Lung microvascular endothelial cell (primary cell): ENCODE measurements at places on chromosomes 5 and 9. TPM values are rescaled to one million over a fixed set of nuclear protein-coding genes. Genes with fewer than 3 reads are reported as not detected.

DNA sequence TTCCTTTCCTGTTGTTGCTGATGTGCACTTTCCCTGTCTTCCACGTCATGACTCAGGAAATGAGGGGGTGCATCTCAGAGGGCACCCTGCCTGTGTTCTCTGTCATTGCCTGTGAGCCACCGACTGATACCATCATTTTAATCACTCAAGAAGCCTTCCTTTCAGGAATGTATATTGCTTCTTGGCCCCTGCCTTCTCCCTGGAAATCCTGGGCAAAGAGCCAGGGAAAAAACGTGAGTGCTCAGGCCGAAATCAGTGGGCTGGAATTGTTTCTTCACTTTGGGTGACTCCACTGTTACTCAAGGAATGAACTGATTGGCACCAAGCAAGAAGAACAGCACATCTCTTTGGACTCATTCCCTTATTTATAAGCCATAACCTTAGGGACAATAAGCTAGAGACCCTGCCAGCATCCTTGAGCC, 126.1 kb downstream of the SNX18 start:
- no peak for DNase-seq

DNA sequence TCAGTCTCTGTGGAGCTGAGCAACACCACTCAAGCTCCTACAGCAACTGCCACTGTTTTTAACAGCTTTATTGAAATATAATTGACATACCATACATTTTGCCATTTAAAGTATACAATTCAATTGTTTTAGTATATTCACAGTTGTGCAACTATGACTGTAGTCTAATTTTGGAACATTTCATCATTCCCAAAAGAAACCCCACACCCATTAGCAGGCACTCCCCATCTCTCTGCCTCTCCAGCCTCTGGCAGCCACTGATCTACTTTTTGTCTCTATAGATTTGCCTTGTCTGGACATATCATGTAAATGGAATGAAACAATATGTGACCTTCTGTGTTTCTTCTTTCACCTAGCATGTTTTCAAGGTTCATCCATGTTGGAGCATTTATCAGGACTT, 43.5 kb downstream of the RUSC2 start:
- DNase-seq = no peak

DNA sequence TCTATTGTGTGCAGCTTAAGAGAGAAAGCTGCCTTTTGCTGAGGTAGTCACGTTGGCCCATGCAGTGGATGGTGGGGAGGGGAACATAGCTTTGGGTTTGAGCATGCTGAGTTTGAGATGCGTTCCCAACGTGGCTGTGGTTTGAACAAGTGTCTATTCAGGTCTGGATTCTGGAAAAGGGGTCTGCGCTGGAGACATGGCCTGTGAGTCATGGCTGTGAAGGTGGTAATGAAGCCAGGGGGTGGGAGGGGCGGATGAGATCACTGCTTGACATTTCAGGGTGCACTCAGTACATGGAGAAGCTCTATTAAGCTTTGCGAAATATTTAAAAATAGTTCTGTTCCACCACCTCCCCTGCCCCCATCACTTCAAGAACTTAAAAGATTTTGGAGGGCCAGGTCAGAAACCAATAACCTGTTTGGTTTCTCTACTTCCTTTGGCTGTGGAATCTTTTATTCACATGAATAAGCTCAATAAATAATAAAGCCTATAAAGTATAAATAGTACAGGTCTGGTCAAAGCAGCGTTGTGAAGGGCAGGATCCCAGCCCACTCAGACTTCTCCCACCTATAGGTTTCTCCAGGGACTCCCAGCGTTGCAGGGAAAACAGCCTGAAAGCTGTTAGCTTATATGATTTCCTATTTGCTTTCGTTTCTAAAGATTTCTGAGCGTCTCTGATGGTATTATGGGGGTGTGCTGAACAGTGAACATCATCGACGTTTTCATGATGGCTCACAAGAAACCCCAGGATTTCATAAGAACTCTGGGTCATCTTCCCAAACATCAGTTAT, 189.9 kb downstream of the NSG2 start:
- DNase-seq = no peak

- no peak for DNase-seq
These were observed 241.9 kb downstream of the IRX1 start for GRCh38 chr5:3837506-3837905.

GRCh38 chr5:147754372-147755122, 28.0 kb downstream of the JAKMIP2 start:
- DNase-seq = no peak

DNA sequence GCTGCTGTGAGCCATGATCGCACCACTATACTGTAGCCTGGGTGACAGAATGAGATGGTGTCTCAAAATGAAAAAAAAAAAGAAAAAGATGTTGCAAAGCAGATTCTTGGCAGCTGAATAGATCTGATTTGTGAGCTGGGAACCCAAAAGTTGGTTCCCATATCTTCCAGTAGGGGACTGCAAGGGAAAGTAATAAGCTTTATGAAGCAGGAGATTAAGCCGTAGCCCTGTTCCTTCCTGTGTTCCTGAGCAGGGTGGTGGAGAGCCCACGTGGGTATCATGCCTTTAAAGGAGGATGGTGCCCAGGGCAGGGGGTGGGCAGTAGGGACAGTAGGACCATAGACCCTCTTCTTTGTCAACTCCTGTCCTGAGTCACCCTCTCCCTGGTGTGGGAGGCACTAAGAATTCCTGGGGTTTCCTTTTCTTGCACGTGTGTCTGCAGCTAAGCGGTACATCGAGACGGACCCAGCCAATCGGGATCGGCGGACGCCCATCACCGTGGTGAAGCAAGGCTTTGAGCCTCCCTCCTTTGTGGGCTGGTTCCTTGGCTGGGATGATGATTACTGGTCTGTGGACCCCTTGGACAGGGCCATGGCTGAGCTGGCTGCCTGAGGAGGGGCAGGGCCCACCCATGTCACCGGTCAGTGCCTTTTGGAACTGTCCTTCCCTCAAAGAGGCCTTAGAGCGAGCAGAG, 37.9 kb downstream of the STOM start:
- DNase-seq = no peak

GRCh38 chr5:31194892-31195555, 1.5 kb downstream of the CDH6 start:
- DNase-seq = no peak

GRCh38 chr9:73141282-73141681, 10.4 kb upstream of the ANXA1 start:
- DNase-seq = no peak

- no peak for DNase-seq
These were observed 86.6 kb upstream of the SLC24A2 start for GRCh38 chr9:19875291-19875920.

DNA sequence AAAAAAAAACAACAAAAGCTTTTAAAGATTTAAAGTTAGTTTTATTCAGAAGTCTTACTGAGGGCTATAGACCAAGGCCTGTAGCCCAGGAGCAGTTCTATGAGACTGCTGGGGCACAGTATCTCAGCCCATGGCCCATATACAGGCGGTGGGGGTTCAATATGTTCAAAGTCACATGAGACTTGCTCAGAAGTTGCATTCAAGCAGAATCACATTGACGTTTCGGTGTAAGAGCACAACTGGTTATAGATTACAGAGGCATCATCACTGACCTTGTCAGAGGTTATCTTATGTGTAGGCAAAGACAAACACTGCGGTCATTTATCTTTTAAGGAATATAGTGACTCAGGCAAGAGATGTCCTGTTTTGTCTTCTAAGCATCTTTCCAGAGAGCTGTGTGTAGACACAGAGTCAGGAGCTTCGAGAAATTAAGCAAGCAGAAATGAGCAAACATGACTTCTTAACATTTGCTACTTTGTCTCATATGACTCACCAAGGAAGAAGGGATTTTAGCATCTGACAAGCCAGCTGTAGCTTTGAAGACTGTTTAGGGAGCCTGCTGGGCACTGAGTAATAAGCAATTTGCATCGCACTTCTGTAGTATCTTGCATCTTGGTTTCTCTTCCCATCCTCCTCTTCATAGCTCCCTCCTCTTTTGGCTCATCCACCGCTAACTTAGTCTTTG, 12.9 kb upstream of the F2RL1 start:
- DNase-seq = peak; percentile 94

DNA sequence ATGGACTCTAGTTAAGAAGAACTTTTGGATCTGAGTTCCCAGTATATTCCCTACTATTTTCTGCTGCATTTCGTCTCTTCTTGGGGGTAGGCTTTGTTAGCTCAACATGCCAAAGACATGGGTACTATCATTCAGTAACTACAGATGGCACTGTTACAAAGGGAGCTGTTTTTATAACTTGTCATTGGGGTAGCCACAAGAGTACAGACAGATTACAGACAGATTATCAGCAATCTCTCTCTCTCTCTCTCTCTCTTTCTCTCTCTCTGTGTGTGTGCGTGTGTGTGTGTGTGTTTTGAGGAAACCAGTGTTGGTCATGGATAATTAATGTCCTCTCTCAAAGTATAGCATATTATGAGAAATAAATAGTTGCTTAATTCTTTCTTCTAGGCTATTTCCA, 116.1 kb downstream of the WDR70 start:
- peak; percentile 14 for DNase-seq

- no peak for DNase-seq
These were observed 5.9 kb downstream of the HMCN2 start for GRCh38 chr9:130271473-130271872.

- DNase-seq = no peak
These were observed 65.6 kb downstream of the HOMER1 start for GRCh38 chr5:79448336-79448735.

DNA sequence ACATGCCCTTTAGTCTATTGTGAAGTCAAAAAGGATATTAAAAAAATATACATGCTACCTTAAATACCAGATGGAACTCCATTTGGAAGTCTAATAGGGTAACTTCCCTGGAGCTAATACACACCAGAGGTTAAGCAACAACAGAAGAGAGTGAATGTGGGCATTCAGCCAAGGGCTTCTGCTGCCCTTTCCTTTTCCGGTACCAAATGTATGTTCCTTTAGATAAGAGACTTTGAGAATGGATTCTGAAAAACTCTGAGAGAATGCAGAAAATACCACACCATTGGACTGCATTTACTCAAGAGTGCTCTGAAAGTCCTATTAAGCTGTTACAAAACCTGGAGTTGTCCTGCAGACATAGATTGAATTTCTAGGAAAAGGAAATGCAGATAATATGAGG, 23.8 kb upstream of the TRPM3 start:
- peak; percentile 97 for DNase-seq

DNA sequence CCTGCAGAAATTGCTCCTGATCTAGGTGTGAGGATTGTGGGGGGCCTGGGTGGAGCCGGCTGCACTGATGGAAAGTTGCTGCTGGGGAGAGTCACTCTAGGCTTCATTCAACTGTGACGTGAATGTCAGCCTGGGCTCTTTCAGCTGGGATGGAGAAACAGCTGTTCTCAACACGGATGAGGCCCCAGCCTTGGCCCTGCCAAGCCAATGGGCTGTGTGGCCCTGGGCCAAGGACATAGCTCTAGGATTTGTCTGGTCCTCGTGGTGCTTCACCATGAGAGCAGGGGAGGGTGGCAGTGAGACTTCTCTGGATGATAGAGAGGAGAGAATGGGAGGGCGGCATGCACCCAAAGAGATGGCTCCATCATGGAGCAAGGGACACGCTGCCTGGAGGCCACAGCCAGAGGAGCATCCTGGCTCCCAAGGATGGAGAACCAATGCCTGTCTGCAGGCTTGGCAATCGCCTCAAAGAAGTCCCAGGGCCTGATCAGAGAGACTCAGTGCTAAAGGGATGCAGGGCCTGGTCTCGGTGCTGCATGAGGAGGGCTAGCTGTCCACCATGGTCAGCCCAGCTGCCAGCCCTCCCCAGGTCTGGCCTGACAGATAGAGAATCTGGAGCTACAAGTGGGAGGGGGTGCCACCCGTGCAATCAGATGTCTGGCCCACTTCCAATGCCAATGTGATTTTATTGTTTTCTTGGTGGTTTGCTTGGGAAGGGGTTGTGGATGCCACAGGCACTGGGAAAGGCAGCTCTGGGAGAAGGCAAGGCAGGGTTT, 141.0 kb downstream of the GADD45G start:
- no peak for DNase-seq

DNA sequence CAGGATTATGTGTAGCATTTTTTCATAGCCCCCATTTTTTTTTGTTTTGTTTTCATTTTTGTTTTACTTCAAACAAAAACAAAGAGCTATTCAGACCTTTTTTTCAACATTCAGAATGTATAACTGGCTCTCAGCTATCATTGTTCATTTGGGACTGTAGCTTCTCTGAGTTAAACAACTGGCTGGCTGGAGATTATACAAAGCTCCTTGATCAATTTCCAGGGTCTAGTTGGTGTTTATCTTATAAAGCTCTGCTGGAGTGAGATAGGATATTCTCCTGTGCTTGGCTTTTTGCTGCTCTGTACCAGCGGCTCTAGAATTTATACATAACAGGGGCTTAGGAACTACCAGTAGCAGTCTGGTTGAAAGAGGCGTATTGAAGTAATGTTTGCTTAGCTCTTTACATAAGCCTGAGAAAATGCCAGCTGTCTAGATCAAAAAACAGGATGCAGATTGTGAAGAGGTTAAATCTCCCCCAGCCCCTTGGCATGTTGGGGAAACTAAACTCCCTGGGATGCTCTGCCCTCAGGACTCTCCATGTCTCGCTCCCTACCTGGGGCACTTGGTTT, 15.2 kb downstream of the GARNL3 start:
- no peak for DNase-seq

Gene SPINK7
- not detected in 2 replicates for total RNA-seq

Gene C7
- under 0.01 and 0.40 TPM in 2 replicates for total RNA-seq

Gene HACD4
- under 0.01 and 0.65 TPM in 2 replicates for total RNA-seq

Gene CDC42SE2
- 41.6 and 57.9 TPM in 2 replicates for total RNA-seq

Gene JAKMIP2
- total RNA-seq = not detected in 2 replicates

Gene DIAPH1
- 28.8 and 29.6 TPM in 2 replicates for total RNA-seq

Gene PCDHGC5
- under 0.01 and 0.40 TPM in 2 replicates for total RNA-seq

Gene FLT4
- 156 and 289 TPM in 2 replicates for total RNA-seq
